ENCODE measurements at places on chromosomes 5 and 9.

- no peak for DNase-seq
These were observed 478.7 kb downstream of the PRR16 start for GRCh38 chr5:120942596-120943350.

GRCh38 chr5:62562867-62563266 lies 15.8 kb upstream of the LRRC70 start:
- no peak for DNase-seq

DNA sequence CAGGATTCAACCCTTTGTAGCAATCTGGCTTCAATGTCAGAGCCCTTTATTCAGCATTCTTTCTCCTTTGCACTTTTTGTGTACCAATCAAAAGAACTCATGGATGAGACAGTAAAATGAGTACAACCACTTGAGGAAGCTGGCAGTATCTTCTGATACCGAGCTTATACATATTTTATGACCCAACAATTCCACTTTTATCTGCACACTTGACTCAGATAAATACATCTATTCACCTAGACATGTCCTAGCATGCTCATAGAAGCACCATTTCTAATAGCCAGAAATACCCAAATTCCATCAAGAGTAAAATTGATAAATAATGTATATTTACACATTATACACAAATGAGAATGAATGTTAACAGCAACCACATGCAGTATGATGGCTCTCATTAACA lies 111.2 kb upstream of the PTGER4 start:
- no peak for DNase-seq

GRCh38 chr5:33840927-33841547 lies 50.8 kb downstream of the ADAMTS12 start:
- DNase-seq = no peak

DNA sequence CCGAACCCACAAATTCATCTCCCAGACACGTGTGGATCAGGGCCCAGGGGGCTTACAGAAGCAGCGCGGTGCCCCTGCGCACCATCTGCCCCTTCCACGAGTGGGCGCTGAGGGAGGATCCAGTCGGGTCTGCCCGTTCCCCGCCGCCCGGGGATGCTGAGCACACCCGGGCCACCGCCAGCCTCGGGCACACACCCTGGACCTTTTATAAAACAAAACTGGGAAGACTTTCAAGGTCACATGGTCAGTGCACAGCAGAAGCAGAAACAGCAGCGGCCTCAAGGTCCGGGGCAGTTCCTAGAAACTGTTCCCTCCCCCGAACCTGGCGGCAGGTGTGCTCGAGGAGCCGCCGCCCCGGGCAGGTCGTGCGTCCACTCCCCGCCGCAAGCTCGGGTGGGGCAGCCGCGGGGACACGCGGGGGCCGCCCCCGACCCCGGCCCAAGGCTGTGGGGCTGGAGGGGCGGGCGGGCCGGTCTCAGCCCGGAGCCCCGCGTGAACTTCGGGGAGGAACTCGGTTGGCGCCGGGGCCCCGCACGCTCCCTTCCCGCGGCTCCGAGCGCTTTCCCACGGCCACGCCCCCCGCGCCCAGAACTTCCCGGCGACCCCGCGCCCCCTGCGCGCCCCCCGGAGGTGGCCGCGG lies 633 bp upstream of the PPP1R26 start:
- DNase-seq = no peak

DNA sequence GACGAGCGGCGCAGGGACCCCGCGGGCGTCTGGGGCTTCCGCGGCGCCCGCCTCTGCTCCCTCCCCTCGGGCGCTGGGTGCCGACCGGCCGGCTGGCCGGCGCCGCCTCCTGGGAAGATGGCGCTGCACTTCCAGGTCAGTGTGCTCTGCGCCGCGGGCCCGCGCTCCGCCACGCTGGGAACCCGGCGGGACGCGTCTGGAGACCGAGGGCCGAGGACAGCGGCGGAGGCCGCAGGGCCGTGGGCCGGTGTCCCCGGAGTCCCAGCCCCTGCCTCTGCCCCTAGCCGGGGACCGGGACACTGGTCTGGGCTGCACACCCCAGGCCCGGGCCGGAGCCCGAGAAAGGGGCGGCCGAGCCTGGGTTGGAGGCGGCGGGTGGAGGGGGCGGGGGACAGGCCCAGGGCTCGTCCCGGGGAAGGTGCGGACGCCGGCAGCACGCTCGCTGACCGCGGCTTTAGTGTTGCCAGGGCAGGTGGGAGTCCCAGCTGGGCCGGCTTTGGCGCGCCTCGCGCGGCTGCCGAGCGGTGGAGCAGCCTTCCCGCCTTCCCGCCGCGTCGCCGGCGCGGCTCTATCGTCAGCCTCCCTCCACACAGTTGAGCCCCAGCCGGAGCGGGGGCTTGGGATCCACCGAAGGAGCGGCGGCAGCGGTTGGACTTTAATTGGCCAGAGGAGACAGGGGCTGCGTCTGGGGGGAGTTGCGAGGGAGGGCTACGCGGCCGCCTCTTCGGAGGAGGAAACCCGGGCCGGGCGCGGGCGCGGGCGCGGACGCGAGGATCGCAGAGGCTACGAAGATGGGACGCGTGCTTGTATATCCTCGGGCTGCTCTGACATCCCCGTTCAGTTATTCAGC lies at the start of gene RANBP17:
Gene RANBP17, plus strand, starts transcription at position 102 of the 850 bp plus-strand sequence.
- no peak for DNase-seq

- no peak for DNase-seq
These were observed 146.8 kb downstream of the SIL1 start for GRCh38 chr5:139051392-139051791.

DNA sequence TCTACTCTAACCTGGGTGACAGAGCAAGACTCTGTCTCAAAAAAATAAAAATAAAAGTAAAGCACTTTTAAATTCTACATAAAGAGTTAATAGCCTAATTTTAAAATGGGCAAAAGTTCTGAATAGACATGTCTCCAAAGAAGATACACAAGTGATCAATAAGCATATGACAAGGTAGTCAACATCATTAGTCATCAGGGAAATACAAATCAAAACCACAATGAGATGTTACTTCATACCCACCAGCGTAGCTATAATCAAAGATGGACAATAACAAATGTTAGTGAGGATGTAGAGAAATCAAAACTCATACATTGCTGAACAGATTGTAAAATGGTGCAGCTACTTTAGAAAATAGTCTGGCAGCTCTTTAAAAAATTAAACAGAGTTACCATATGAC lies 64.1 kb downstream of the IQGAP2 start:
- no peak for DNase-seq

DNA sequence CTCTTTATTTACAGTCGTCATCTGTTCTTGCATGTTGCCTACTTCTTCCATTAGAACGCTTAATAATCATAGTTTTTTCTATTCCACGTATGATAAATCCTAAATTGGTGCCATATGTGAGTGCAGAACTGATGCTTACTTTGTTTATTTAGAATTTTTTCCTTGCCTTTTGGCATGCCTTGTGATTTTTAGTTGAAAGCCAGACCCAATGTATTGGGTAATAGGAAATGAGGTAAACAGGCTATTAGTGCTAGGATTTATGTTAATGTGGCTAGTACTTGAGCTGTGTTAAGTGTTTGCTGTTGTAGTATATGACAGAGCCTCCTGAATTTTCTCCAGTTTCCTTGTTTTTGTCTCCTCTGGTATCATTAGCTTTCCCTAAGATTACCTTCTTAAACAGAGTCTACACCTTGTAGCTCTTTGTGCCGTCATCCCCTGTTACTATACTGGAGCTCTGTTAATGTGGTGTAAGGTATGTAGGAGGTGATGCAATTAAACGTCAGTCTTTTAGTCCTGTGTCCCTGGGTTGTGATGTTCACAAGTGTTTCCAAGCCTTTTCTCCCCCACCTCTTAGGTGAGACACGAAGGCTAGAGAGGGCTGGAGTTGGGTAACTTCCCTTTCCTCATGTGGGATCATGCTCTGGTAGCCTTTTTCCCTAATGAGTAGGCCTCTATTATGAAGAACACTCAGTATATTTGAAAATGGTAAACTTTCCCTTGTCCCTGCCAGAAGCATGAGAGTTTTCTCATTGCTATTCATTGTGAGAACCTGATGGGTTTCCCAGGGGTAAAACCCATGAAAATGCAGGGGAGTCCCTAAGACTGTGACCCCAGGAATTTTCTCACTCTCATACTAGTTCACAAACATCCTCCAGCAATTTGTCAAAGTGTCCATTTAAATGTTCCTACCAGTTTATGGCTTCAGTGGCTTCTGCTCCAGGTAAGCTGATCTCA lies 21.2 kb downstream of the SPATA31D3 start:
- DNase-seq = no peak

Measured in SIG-M5 (cell line).